ENCODE measurements at places on chromosomes 16 and 17.

- DNase-seq: no peak
Measured at GRCh38 chr17:15384142-15384787, 42.9 kb upstream of the TEKT3 start.

- DNase-seq: no peak
Measured at GRCh38 chr16:69924041-69924775, 26.9 kb upstream of the CLEC18A start.

DNA sequence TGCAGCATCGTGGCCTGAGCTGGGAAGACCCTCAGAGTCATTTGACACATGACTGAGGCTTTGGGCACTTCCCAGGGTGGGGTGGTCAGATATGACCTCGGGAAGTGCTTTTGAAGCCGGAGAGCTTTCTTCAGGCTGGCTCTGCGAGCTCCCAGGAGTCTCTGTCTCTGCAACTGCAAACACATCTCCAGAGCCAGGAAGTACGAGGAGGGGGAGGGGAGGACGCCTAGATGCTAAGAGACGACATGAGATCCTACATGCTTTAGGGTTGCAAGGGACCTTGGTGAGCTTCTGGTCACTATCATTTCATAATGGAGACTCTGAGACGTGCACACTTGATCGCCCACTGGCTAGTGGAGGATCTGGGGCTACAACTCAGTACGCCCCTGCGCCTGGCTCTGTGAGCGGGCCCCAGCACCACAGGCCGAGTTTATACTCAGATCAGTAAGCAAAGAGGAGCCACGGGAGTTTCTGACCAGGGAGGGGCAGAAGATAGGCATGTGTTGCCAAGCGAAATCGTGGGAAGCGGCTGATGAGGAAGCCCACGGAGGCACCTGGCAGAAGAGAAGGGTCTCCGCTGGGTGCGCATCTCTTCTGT lies 527 bp upstream of the MGAT5B start:
- no peak for DNase-seq

GRCh38 chr16:65490286-65490685 lies 368.4 kb upstream of the CDH11 start:
- no peak for DNase-seq

DNA sequence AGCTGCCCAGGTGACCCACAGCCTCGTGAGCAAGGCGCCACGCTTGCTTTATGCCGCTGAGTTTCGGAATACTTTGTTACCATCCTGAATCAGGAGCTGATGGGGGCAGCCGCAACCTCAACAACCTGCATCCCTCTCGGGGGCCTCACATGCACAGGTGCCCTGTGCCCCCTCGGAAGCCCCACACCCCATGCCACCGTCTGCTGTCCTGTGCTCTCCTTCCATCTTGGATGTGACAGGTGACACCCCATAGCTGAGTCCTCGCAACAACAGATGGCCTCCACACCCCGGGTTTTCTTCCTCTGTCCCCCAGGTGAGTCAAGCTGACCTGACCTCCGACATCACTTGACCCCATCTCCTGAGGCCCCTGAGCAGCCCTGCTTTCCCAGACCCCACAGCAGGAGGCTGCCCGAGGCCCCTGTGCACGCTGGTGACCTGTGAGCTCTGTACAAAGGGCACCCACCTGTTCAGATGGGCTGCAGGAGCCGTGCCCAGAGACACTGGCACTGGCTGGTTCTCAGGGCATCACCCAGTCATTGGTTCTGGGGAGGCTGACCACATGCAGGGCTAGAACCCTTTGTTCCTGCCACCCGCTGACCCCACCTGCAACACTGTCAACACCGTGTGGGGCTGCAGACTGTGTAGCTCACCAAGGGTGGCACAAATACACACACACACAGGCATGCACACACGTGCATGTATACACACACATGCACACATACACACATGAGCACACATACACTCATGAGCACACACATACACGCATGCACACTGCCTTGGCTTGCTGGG lies 57.7 kb downstream of the RMI2 start:
- no peak for DNase-seq

GRCh38 chr17:67110619-67111018 lies 66.3 kb downstream of the CACNG1 start:
- no peak for DNase-seq

DNA sequence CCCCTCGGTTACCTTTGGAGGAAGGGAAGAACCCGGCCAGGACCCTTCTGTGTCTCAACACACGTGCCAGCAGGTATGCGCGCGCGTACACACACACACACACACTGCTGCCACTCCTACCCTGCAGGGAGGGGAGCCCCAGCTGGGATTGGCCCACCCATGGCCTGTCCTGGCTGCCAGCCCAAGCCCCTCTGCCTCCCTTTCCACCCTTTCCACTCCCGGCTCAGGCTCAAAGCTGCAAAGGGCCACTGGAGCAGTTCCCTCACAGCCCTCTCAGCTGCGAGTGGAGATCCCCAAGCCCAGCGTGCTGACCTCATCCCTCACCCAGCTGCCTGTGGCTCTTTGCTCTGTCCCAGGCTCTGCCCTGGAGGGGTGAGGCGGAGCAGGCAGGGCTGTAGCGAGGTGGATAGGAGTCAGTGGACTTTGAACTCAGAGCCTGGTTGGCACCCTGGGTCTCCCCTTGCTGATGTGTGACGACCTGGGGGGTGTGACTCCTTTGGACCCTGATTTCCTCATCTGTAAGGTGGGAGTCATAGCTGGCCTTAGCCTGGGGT lies 14.5 kb downstream of the KIF19 start:
- DNase-seq: no peak

GRCh38 chr16:66735891-66736290 lies 15.5 kb downstream of the DYNC1LI2 start:
- no peak for DNase-seq

- no peak for DNase-seq
Measured at GRCh38 chr16:1821861-1822611, 4.6 kb downstream of the HAGH start.

GRCh38 chr17:53058031-53058430 lies 764.7 kb upstream of the KIF2B start:
- DNase-seq: no peak

- DNase-seq: no peak
Measured at GRCh38 chr17:13127921-13128602, 110.2 kb upstream of the ELAC2 start.

DNA sequence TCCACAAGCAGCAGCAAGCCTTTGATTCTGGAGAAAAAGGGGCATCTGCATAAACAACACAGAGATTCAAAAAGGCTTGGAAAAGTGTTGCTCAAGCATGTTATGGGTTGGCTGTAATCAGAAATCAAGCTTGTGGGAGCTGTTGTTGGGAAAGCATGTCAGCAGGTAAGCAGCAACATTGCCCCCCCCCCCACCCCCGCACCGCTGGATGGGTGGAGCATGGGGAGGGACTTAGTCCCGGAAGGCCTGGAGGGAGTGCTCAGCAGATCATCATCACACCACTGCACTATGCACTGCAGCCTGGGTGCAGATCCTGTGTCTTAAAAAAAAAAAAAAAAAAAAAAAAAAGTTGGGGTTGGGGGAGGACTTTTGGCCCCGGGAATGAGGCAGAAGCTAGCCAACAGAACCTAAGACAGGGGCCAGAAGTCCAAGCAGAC lies 16.8 kb upstream of the AKAP1 start:
- no peak for DNase-seq

- DNase-seq: peak; percentile 44
Measured at GRCh38 chr16:85556456-85557082, 56.6 kb upstream of the GSE1 start.

DNA sequence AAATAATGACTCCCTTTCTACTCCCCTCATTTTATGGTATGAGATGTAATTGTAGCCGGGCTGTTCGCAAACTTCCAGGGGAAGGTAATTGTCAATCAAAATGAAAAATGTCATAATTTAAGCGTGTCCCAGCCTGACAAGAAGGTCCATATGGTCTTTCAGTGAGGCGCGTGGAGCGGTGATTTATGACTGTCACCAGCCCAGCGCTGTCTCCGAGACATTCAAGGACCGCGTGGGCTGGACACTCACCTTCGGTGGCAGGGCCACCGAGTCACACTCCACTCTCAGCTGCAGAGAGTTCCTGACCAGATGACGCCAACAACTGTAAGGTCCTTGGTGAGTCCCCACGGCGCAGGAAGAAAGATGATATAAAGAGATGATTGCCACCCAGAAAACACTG lies 157.7 kb upstream of the TNRC6C start:
- DNase-seq: no peak

DNA sequence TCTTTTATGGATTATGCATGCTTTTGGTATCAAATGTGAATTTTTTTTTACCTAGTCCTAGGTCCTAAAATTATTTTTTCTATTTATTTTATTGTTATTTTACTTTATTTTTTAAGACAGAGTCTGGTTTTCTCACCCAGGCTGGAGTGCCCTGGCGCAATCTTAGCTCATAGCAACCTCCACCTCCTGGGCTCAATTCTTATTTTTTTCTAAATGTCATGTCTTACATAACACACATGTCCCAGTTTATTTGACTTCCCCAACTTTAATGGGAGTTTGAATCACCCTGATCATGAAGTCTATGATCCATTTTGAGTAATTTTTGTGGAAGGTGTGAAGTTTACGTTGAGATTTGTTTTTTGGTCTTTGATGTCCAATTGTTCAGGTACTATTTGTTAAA lies 3.3 kb upstream of the CCL18 start:
- DNase-seq: no peak

DNA sequence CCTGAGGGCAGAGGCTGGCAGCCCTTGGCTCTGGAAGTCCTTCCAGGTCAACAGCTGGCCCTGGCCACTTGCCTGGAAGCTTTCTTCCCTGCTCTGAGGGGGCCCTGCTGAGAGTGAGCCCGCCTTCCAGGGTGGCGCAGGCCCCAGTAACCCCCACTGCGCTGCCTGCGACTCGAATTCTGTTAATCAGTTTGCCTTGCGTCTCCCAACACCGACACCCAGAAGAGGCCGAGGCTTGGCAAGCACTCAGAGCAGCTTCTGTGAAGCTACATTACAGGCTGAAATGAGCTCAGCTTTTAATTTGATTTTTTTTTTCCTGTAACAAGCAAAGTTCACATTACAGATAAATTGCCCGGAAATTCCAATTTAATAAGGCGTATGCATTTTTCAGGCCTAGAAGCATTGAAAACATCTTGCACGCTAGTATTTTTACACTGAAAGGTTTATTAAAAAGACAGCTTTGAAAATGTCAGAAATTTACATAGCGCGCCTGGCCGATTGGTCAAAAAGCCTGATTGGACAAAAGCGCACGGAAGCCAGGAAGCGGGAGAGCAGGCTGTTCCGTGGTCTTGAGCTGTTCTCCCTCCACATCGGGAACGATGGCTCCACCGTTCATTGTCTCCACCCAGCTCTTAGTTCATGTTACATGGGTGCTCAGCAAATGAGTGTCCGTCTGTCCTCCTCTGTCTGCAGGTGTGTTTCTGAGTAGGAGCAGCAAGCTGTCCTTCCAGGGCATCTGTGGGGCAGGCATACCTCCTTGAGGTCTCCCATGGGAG lies 65.5 kb upstream of the HSBP1 start:
- no peak for DNase-seq
